NCI-H1930 (cell line): ENCODE measurements at places on chromosomes 4 and X.

DNA sequence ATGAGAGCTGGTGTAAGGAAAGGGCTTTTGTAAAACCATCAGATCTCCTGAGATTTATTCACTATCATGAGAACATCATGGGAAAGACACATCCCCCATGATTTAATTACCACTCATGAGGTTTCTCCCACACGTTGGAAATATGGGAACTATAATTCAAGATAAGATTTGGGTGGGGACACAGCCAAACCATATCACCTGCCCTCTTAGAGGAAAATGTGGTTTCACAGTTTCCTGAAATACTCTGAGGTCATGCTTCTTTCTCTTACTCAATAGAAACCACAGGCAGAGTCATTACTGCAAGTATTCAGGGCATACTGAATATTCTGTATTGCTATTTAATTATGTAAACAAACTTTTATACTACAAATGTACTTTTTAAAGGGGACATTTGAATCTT lies 1453.3 kb downstream of the PCDH18 start:
- no peak for DNase-seq

GRCh38 chrX:19855700-19856381 lies 31.6 kb downstream of the SH3KBP1 start:
- DNase-seq, result no peak

DNA sequence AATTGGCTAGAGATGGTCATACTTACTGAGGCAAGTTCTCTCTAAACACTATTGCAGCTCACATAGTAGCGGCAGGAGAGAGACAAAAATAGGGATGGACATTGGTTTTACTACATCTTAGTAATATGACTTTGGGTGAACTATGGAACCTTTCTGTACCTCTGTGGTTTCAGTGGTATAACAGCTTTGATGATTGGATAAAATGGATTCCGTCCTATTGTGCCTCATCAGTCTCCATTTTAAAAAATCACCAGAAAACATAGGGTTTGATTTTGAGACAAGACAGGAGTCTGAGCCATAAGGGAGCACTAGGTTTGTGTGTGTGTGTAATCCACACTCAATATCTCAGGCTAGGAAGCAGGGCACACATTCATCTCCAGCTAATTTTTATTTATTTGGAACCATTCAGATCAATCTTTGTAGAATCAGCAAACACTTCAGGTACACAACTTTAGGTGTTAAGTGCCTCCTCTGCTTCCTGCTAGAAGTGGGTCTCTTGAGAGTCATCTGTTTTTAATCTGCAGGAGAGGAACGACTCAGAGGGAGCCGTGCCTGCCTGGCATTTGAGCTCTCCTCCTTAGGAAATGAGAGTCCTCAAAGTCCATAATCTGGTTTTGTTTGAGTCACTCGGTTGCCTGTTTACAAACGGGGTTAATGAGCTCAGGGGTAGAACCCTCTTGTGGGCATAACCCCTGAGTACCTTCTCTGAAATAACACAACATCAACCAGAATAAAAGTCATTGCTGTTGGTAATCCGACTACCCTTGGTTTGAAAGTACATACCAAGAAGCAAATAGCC lies 238.5 kb upstream of the BOD1L1 start:
- DNase-seq, result no peak

GRCh38 chr4:179307297-179308136 lies 1865.3 kb upstream of the AGA start:
- no peak for DNase-seq

GRCh38 chrX:70052895-70053615 lies 3.3 kb upstream of the AWAT2 start:
- no peak for DNase-seq

DNA sequence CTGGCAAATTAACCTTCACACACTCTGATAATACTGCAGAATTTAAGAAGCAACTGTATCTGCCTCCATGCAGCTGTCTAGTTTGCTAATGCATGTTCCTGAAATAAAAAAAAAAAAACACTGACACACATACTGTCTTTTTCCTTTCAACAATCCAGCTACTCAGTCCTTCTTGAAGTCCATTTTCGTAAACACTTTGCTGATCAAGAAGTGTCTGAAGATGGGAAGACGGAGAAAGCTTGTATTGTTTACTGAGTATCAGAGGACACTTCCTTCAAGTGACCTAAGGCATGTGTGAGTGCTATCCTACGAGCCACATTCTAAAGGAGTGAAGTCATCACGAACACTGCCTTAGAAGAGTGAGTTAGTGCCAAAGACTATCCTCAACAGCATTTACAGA lies 82.6 kb downstream of the LUZP4 start:
- no peak for DNase-seq

GRCh38 chr4:8319731-8320385 lies 50.3 kb downstream of the HTRA3 start:
- no peak for DNase-seq
